Renal cortical epithelial cell (primary cell): ENCODE measurements at places on chromosomes 13 and 19. TPM values are rescaled to one million over a fixed set of nuclear protein-coding genes. Genes with fewer than 3 reads are reported as not detected.

PLVAP gene
- total RNA-seq, result 0.10 and 0.52 TPM in 2 replicates

DNA sequence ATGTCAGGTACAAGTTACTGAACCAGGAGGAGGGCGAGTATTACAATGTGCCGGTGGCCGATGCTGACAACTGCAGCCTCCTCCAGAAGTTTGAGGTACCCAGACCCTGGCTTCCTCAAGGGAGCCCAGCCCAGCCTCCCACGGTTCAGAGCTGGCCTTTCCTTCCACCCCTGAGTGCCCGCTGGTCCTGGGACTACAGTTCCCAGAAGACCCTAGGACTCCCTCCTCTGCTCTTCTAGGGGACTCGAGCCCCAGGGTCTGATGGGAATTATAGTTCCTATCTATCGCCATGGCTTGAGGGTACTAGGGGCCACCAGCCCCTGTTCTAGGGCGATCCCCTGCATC is 11.0 kb downstream of the PRKCG start:
- no peak for DNase-seq

DNA sequence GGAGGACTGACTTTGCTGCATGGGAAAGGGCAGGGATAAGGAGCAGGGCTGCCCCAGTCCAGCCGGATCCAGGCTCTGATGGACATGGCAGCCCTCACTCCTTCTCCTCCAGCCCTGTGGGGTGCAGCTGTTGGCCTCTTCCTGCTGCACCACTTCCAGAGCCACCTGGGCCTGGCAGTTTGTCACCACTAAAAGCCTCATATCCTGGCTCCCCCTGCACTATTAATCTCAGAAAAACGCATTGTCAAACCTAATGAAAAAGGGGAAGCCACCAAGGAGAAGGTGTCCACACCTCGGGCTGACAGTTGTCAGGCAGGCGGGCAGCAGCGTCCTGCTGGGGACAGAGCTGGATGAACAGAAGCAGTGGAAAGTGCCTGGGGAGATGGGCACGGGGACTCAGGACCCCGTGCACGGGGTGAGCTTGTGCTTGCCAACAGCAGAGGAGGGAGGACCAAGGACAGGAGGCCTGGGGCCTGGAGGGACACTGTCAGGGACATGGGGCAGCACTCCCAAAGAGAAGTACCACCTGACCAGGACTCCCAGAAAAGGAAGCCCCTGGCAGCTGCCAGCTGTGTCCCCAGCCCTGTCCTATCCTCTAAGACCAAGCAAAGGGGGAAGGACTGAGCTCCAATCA is 151.1 kb upstream of the TSHZ3 start:
- no peak for DNase-seq

DNA sequence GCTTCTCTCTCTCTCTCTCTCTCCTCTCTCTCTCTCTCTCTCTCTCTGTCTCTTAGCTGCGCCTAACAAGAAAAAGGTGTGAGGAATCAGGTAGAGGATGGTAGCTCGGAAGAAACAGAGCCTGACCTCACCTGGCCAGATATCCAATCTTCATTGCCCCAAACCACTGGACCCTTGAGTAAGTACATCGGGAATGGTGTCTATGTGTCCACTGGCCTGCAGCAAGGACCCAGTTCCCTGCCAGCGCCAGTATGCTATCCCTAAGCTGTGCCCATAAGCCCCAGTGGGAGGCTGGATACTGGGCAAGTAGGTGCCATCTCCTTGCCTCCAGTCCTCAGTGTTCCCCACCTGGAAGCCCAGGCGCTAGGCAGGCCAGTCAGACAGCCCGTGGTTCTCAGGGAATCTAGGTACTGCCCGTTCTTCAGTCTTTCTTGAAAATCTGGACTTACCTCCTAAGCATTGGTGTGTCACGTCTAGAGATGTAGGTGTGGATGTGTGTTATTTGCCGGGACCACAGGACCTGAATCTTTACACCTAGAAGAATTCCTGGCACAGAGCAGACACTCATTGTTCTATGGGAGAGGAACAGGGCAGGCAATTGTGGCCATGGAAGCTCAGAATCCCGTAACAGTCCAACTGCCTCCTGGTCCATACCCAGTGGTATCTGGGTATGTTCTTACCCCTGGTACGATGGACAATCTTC is 7.3 kb downstream of the URAD start:
- DNase-seq, result no peak

GRCh38 chr13:111042661-111043226 is 72.4 kb upstream of the ARHGEF7 start:
- no peak for DNase-seq

GPR183 gene
- total RNA-seq, result not detected in 2 replicates

- DNase-seq, result no peak
These were observed 12.9 kb downstream of the TPM4 start for GRCh38 chr19:16089010-16089846.

DNA sequence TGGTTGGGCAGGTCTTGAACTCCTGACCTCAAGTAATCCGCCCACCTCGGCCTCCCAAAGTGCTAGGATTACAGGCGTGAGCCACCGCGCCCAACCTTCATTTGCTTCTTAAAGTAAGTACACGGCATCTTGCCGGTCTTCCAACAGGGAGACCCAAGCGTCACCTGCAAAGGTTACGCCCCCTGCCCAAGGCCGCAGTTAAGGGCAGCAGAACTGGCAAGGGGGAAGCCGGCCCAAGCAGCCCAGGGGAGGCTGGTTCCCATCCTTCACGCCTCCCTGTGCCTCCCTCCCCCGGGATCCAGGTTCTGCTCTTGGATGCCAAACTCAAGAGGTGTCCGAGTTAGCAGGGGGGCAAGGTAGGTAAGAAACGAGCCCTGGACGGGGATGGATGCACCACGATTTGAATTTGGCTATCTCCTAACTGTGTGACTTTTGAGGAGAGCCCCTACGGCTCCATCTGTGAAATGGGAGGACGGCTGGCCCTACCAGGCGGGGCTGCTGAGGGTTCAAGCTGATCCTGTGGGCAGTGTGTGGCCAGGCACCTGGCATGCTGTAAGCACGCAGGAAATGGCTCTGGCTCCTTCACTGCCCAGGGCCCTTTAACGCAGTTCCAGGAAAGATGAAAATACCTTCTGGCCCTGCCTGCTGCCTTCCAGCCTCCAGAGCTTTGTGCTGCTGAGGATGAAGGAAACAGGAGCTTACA is 9.0 kb downstream of the RFX1 start:
- no peak for DNase-seq

KASH5 gene
- total RNA-seq, result not detected in 2 replicates
